ENCODE measurements at places on chromosomes 13 and 19.

GRCh38 chr13:113050734-113051431, 54.7 kb upstream of the F7 start:
- no peak for DNase-seq

DNA sequence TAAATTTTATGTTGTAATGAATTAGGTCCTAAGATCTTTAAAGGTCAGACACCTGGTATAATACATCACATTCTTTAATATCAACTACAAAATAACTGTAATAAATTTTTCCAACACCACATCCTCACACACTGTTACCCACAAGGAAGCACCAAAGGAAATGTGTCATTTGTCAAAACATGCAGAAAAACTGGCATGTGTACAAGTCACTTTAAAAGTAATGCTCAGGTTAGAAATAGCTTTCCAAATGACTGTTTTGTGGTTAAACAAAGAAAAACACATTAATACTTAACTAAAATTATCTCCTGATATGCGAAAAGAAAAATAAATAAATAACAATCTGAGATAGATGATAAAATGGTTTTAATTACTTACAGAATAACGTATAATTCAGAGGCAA, 74.7 kb downstream of the MZT1 start:
- DNase-seq = no peak

- no peak for DNase-seq
Measured at GRCh38 chr13:51559946-51560735, 24.1 kb upstream of the WDFY2 start.

- no peak for DNase-seq
Measured at GRCh38 chr13:44232774-44233173, 140.8 kb upstream of the SERP2 start.

GRCh38 chr19:408902-409515, at the start of gene C2CD4C:
TSS of gene C2CD4C (minus strand) at chr19:409147. CDS start at chr19:408361, 786 bp downstream.
- DNase-seq = no peak

DNA sequence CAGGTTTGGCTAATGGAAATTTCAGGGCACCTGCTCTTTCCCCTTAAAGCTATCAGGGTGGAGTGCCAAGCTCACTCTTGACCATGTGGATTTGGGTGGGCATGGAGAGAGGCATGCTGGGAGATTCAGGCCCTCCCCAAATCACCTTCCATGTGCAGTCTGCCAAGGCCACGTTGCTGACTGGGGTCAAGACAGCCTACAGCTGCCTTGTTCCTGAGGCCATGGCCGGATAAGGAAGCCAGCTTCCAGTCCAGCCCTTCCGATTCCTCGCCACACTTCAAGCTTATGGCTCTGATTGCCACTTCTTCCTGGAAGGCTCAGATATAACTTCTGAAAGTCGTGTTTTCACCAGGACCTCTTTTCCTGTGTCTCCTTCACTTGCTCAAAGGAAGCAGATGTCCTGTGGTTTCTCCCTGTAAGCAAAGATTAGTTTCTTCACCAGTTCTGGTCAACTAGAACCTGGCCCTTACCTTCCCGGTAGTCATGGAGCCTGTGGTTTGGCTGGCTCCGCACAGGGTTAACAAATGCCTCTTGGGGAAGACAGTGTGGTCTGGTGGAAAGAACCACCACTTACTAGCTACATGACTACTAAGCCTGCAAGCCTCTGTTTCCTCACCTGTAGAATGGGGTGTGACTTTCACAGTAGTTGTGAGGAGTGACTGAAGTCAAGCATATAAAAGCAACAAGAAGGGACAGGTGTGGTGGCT, 16.1 kb upstream of the TPT1 start:
- DNase-seq = no peak

- DNase-seq = no peak
Measured at GRCh38 chr13:66353664-66354063, 876.5 kb downstream of the PCDH9 start.

Data from ureter (tissue), 1 donor.